ENCODE measurements at places on chromosomes 2 and 18.

- DNase-seq, result peak; percentile 25
Measured at GRCh38 chr2:102657770-102658169, 38.4 kb downstream of the SLC9A2 start.

DNA sequence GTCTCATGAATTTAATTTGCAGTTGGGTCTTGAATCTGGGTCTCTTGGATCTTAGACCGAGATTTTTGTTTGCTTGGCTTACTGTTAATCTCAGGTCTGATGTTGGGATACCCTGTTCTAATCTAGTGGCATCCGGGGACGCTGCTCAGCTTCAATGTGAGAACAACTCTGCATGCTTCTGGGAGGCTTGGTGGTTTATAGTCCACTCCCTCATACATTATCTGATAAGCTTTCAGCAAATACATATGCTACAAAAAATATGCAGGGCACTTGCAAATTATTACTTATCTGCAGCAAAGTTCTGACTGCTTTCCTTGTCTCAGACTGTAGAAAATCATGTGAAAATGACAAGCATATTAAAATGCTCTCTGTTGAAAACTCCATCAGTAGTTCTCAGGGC lies 39.4 kb downstream of the RNF144A start:
- DNase-seq, result no peak

GRCh38 chr2:79219383-79219988 lies 59.9 kb upstream of the REG3A start:
- peak; percentile 19 for DNase-seq

- DNase-seq, result no peak
Measured at GRCh38 chr2:182942756-182943155, 76.3 kb upstream of the FRZB start.

DNA sequence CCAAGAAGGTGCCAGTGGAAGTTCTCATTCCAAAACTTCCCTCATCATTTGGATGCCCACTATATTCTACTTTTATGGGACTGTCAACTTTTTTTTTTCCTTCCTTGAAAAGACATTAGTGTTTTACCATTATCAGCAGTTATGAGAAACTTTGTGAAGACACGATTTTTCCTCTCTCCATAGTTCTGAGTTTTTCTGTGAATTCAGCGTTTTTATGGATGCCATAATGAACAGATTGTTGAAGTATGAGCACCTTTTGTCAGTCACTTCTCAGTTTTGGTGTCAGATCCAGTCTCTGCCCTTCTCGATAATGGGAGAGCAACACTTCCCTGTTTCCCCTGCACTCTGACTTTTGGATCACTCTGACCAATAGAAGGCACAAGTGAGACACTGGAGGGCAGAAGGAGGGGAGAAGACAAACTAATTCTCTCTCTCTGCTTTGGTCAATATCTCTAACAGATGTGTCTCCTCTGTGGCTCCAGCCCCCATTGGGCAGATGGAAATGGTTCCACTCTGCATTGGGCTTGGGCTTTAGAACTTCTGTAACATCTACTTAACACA lies 53.5 kb upstream of the FN1 start:
- DNase-seq, result no peak

GRCh38 chr2:21642647-21643046 lies 518.9 kb downstream of the TDRD15 start:
- no peak for DNase-seq

- no peak for DNase-seq
Measured at GRCh38 chr18:48788373-48788772, 162.4 kb downstream of the SMAD7 start.

- peak; percentile 75 for DNase-seq
Measured at GRCh38 chr2:174395284-174395968, at the start of gene SCRN3. TSS of gene SCRN3 (plus strand) at chr2:174395730. CDS start at chr2:174398284, 2,554 bp downstream.

- no peak for DNase-seq
Measured at GRCh38 chr2:121595012-121595891, 54.0 kb downstream of the CLASP1 start.

- DNase-seq, result no peak
Measured at GRCh38 chr18:38551881-38552280, 986.3 kb upstream of the CELF4 start.

- no peak for DNase-seq
Measured at GRCh38 chr2:236499691-236500578, 69.7 kb upstream of the ACKR3 start.

DNA sequence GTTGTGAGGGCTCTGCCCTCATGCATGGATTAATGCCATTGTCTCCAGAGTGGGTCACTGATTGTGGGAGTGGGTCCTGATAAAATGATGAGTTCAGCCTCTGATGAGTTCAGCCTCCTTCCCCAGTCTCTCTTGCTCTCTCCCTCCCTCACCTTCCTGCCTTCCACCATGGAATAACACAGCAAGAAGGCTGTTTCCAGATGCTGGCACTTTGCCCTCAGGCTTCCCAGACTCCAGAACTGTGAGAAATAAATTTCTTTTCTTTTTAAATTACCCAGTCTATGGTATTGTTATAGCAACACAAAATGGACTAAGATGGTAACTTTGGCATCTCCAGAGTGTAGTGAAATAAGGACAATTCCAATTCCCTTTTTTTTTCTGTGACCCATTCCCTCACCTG lies 47.1 kb upstream of the MAP4K3 start:
- DNase-seq, result no peak

DNA sequence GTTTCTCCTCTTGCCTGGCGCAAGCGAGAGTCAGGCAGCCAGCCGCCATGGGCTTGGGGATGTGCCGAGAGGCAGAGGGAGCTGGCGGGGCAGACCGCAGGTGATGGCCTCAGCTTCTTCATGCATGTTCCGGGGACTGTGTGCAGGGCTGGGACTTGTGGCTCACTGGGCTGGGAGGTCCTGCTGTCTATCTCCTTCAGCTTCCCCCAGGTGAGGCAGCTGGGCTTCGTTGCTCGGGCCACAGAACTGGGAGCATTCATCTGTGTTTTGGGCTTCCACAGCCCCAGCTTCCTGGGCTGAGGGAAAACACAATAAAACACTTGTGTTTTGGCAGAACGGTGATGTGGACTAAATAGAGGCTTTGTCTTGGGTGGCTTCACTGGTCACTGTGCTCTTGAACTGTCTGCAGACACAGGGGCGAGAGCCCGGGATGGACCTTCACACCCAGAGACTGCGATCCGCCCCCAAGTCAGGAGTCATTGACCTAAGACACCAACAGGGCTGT lies 93.5 kb downstream of the DYSF start:
- no peak for DNase-seq

GRCh38 chr2:200944467-200945394 lies 18.7 kb downstream of the ORC2 start:
- peak; percentile 71 for DNase-seq

- DNase-seq, result no peak
Measured at GRCh38 chr2:152016181-152017120, 82.4 kb downstream of the CACNB4 start.

- no peak for DNase-seq
Measured at GRCh38 chr18:55251254-55251971, 292.2 kb upstream of the CCDC68 start.

GRCh38 chr2:96596596-96596995 lies 41.5 kb downstream of the KANSL3 start:
- DNase-seq, result no peak

Data from stimulated activated naive CD8-positive, alpha-beta T cell treated with anti-CD3 and anti-CD28 coated beads, Interleukin-15, Interleukin-2, amounts not matched to agents 100 U/mL and 50 U/mL, for 24 hours (primary cell).